ENCODE measurements at places on chromosomes 12 and 14. TPM values are rescaled to one million over a fixed set of nuclear protein-coding genes. Genes with fewer than 3 reads are reported as not detected.

PARPBP gene
- 1.1 TPM for polyA plus RNA-seq

RD3L gene
- not detected for polyA plus RNA-seq

GLI1 gene
- polyA plus RNA-seq: 0.18 TPM

RNASE7 gene
- polyA plus RNA-seq: not detected

KRT6C gene
- not detected for polyA plus RNA-seq

SMCO2 gene
- polyA plus RNA-seq: not detected

SLCO1A2 gene
- polyA plus RNA-seq: not detected

NOP9 gene
- polyA plus RNA-seq: 11.6 TPM

PLEKHD1 gene
- polyA plus RNA-seq: 0.05 TPM

MANSC1 gene
- 11.3 TPM for polyA plus RNA-seq

VRTN gene
- not detected for polyA plus RNA-seq

AICDA gene
- not detected for polyA plus RNA-seq

GPR162 gene
- 2.0 TPM for polyA plus RNA-seq

RGS6 gene
- 0.79 TPM for polyA plus RNA-seq

KRT5 gene
- polyA plus RNA-seq: 1.8 TPM

FAM222A gene
- polyA plus RNA-seq: 2.1 TPM

SPIC gene
- polyA plus RNA-seq: not detected

MTRFR gene
- polyA plus RNA-seq: 3.5 TPM

ARF3 gene
- polyA plus RNA-seq: 68.1 TPM

GLT8D2 gene
- polyA plus RNA-seq: 7.1 TPM

STRN3 gene
- 5.1 TPM for polyA plus RNA-seq
